ENCODE measurements at places on chromosomes 1 and 21. TPM values are rescaled to one million over a fixed set of nuclear protein-coding genes. Genes with fewer than 3 reads are reported as not detected.

DNA sequence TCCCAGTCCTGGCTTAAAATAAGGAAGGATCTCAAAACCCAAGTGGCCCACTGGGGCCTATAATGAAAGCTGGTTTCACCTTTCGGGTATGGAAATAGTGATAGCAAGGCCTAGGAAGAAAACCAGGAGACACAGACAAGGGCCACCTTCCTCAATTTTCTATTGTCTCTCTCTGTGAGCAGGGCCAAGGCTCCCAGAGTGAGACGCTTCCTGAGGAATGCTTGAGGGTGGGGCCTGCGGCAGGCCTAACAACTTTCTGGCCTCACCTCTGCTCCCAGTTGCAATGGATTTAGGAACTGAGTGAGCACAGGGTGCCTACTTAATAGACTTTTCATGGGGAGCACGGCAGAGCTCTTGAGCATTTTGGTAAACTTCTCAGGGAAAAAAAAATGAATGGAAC is 300.9 kb downstream of the ASTN1 start:
- DNase-seq, result no peak

GRCh38 chr1:28882009-28882628 is 32.2 kb upstream of the EPB41 start:
- peak; percentile 91 for DNase-seq

GRCh38 chr1:90387805-90388204 is 329.3 kb downstream of the BARHL2 start:
- peak; percentile 23 for DNase-seq

GRCh38 chr1:170075186-170075585 is 691 bp upstream of the KIFAP3 start:
- DNase-seq, result peak; percentile 51

DNA sequence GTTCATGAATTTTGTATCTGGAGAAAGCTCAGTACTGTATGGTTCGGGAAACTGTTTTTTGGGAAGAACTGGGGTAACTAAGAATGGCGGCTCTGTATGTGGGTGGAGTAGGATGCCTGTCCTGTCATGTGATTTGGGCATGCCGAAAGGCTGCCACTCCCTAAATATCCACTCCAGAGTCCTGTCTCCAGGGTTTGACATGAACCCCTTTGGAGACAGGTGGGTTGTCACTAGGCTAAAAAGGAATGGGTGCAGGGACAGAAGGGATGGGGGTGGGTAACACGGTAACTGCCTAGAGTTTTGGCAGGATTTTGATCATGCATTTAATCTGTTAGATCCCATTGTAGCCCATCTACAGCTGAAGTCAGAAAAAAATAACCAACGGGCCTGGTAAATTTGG is 150.1 kb downstream of the KCNJ6 start:
- no peak for DNase-seq

DNA sequence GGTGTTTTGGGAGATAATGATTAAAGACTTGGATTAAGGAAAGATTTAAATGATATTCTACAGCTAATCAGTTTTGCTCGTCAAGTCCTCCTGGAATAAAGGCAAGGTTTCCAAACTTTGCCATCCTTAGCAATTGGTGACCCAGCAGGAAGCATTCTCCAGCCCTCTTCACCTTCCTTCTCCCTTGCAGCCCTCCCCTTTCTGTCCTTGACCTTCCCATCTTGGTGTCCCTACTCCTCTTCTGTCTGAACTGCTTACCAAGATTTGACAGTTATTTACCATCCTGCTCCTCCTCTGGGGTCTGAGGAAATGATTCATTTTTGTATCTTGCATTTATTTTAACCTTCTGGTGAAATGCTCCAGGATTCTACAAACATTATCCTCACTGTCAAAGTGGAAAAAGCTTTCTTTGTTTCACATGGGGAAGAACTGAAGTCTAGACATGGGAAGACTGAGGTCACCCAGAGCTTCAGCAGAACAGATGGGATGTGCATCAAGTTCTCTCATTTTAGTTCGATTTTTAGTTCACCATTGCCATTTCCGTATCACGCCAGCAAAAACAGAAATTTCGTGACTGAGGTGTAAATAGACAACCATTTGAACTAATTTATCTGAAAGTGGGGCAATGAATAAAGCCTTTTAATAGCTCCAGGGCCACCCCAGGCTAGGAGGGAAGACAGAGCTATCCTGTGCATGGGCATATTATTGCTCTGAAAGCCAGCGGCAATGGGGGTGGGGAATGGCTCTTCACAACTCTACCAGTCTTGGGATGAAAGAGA is 504.4 kb upstream of the PLXNA2 start:
- DNase-seq, result no peak

- no peak for DNase-seq
Measured at GRCh38 chr1:84972377-84972987, 24.4 kb downstream of the MCOLN2 start.

DNA sequence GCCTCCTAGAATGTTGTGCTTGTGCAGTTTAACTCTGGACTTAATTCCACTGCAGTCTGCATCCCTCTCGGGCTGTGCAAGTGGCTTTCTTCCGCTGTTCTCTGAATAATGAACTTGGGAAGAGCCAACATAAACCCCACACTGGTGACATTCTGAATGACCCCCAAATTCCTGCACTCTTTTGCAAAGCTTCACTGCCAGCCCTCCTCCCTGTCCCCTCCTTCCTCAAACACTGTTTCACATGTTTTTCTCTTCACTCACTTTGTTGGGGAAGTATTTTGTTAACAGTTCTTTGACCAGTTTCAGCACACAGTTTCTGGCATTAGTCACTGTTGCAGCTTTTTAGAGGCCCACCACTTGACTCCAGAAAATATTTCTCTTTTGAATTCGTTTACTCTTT is 39.7 kb downstream of the GNG12 start:
- no peak for DNase-seq

- no peak for DNase-seq
Measured at GRCh38 chr1:234999513-234999940, 129.1 kb downstream of the TOMM20 start.

GRCh38 chr1:18723701-18724411 is 93.2 kb downstream of the PAX7 start:
- DNase-seq, result no peak

The PIGR gene
- 0.59 TPM for total RNA-seq

- DNase-seq, result no peak
Measured at GRCh38 chr1:206005778-206006180, 2.6 kb upstream of the RAB7B start.

DNA sequence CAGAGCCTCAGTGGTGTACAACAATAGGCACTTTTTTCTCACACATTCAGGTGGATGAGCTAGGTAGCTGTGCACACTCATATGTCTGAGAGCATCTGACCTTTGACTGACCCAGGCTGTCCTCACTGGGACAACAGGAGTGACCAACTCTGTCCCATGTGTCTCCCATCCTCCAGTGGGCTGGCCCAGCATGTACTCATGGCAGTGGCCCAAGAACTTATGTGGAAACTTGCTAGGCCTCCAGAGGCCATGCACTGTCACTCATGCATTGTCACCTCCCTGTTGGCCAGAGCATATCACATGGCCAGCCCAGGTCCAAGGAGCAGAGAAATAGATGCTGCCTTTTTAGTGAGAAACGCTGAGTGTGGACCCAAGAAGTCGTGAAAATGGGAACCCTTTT is 158.8 kb downstream of the IGSF21 start:
- no peak for DNase-seq

DNA sequence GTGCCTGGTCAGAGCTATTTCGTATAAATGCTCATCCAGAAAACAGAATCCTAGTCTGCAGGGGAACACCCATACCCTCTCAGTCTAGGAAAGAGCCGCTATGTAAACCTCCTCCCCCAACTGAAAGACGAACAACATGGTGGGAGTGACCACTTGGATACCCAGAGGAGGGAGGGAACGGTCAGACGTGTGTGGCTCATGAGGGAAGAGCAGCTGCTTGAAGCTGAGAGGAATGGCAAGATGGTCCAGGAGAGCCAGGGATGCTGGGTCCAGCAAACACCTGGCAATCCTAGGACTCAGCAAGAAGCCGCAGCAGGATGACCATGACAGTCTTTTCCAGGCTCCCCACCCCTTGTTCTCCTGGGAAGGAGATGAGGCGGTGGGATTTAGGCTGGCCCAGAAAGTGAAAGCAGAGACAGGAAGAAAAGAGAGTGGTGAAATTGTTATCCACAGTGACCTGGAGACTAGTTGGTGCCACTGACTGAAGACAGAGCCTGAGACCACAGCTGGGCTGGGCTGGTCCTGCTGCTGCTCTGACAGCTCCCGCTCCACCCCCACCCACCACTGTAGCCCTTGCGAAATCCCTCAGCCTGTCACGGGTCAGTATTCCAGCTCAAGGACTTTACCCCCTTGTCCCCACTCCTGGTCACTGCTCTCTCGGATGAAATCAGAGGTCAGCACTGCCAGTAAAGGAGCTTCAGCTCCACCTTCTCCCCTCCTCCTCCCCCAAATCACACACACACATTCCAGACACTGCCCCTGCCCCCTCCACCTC is 3.6 kb downstream of the CERS2 start:
- peak; percentile 92 for DNase-seq

DNA sequence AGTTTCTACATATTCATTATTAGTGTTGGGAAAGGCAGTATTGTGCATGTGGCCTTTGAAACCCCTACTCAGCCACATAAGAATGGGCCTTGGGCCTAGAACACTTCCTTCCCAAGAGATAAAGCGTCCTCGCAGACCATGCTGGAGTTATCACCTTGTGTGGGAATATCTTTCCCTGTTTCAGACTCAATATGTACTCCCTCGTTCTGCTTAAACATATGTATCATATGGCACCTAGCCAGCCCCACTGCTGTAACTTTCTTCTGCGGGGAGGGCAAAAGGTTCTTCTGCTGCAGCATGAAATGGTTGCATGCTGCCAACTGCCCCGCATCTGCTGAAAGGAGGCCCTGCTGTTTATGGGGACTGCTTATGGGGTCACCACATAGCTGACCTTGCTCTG is 92.0 kb downstream of the CRB1 start:
- no peak for DNase-seq

The HFM1 gene
- total RNA-seq, result 2.6 TPM

GRCh38 chr1:29682919-29683295 is 446.6 kb downstream of the PTPRU start:
- no peak for DNase-seq

The CSDE1 gene
- 699 TPM for total RNA-seq

DNA sequence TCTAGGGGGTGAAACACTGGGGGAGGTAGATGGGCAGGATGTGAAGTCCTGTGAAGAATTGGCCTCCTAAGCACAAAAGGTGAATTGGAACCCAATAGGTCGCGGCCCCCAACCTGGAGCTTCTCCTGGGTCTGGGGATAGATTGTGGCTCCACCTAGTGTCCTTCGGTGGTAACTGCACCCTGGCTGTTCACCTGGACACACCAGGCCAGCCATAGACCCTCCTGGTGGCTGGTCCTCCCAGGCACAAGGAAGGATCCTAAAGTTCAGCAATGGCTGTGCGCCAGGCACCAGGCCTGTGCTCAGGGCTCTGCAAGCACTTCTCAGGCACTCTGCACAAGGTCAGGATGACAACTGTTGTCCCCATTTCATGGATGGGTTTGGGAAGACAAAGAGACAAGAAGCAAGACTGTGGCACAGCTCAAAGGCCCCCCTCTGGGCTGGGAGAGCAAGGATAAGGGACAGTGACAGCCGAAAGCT is 13.5 kb downstream of the ESPN start:
- no peak for DNase-seq

The PROK1 gene
- total RNA-seq, result 1.3 TPM

DNA sequence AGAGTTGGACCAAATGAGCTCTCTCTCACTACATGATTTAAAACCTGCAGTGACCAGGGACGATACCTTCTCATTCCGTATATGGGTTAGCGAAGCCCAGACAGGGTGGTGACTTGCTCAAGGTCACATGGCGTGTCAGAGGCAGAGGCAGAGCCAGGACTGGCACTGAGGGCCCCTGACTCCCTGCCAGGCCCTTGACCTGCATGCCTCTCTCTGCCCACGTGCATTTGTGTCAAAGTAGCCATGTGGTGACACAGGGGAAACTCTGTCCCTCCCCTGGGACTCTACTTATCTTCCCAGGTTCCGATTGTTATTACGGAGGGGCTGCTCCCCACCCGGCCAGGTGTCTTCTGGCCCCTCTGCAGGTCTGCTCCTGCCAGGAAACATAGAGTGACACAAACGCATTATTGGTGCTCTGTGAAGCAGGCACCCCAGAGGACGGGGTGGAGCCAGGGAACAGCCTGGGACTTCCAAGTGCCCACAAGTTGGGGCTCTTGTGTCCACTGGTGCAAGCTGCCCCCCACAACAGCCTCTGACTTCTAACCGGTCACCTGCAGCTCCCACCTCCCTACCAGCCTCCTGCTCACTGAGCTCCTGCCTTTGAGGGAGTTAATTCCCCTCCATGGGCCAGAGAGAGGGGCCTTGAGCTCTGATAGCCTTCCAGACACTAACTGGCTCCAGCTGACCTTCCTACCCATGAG is 7.3 kb upstream of the TINAGL1 start:
- DNase-seq, result peak; percentile 84

DNA sequence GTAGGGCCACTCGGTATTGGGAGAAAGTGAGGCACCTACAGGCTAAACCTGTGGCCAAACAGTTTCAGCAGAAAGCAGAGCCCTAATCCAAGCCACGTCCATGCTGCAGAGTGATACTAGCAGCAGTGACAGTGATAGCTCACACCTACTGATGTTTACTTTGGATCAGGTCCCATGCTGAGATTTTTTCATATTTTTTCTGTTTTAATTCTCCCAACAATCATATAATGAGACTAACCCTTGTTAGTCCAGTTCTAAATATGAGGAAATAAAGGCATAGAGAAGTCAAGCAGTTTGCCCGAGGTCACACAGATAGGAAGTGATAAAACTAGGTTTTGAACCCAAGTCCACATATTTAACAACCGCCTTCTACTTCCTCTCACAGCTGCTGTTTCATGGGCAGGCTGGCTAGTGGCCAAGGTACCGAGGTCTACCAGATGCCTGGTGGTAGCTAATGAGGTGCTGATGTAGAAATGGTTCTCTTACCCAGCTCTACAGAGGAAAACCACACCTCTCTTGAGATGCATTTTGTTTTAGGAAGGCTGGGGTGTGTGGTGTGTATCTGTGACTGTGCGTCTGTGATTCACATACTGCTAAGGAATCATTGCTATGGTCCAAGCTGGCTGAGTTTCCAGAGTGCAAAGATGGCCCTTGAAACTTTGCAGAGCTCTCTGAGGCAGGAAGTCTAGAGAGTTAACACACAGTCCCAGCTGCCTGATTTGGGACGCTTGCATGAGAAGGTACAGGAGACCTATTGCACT is 80.3 kb upstream of the ARTN start:
- peak; percentile 53 for DNase-seq
